Substantia nigra (tissue), 51 donors: ENCODE measurements at places on chromosomes 4 and X.

DNA sequence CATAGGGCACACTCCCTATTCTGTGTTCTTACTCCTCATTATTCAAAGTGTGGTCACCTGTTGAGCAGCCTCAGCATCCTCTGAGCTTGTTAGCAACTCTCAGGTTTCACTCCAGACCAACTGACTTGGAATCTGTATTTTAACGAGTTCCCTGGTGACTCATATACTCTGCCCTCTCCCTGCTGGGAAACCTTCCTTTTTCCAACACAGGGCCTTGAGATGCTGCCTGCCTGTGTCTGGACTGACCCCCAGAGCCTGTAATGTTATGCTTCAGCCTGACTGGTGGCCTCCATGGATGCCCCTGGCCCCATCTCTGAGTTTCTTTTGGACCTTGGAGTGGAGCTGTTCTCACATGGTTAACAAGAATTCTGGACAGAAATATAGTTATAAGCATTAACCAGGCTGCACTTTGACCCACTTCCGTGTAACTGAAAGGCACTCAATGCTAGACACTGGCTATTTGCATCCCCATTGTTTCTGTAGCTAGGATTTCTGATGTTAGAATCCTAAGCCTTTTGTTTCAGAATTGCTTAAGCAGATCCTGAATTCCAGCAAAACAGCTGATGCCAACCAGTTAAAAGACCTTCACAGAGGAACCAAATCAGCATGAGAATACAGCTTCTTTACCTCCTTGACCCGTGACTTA lies 262.6 kb downstream of the STIM2 start:
- DNase-seq = no peak

GRCh38 chrX:139680356-139680755 lies 27.6 kb downstream of the MCF2 start:
- DNase-seq = no peak

- DNase-seq = no peak
Observed at GRCh38 chr4:184265546-184266351, 48.1 kb upstream of the ENPP6 start.

DNA sequence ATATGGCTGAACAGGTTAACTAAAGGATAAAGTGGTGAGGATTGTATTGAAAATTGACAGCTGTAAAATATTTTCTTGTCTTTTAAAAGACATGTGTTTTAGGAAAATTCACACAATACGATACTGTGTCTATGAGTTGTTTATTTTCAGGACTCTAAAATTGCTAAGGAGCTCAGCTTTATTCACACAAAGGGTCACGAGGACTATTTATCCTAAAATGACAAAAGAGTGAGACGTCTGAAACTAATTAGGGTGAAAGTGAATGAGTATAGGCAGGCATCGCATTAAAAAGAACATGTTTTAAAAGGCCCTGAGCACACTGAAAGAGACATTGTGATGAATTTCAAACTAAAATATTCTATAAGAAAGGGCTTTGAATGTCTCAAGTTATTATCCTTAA lies 304.7 kb downstream of the SH2D1A start:
- no peak for DNase-seq

DNA sequence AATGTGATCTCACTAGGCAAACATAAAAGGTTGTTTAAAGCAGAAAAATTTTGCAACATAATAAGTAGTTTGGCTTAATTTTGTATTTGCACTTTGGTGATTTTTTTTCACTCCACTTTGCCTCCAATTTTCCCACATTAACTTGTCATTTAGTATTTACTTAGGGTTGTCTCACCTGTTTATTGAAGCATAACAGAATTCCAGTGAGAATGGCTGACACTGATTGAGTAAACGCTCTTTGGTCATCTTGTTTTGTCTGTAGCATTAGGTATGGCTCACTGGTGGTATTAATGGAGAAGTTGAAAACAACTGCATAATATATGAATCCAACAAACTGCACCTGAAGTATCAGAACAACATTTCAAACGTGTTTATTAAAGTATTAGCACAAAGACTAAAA lies 799.5 kb upstream of the ADGRL3 start:
- DNase-seq = no peak

DNA sequence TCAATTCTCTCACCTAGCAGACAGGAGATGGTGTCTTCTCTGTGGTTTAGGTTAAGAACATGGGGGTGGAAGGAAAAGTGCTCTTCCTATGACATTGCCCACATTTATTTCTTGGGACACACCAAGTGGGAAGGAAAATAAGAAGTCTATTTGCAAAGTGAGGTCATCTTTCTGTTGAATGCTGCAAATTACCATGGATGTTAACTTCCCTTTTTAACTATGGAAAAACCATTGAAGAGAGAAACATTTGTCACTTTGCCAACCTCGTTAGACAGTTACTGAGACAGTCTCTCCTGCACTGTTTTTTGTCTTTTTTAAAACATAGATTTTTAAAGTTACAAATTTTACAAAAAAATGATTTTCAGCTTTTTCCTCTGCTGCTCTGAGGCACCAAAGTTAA lies 72.8 kb upstream of the BEND4 start:
- DNase-seq = no peak

DNA sequence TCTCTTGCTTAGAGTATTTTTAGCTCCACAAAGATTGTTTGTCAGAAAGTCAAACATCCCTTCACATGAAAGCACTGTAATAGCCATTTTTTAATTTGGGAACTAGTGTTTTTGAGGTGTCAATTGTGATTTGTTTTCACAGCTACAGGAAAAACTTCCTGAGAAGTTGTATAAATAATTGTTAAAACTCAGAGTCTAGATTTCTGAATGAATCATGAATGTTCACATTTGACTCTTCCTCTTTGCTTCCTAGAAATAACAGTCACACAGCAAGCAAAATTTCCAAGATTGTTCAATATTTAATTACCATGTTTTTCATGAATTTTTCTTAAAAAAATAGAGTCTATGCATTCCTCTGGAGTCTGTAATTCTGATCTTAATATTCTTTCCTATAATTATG lies 156.9 kb upstream of the SLC7A11 start:
- DNase-seq = no peak

DNA sequence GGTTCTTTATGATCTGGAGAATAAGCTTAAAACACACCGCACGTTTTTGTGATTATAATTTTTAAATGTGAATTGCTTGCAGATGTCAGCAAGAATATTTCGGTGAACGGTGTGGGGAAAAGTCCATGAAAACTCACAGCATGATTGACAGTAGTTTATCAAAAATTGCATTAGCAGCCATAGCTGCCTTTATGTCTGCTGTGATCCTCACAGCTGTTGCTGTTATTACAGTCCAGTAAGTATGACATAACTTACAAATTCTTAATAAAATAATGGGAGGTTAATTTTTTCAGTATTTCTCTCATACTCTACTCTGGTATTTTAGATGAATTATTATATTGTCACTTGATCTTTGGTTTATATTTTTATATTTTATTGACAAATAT lies 5.4 kb downstream of the AREG start:
- DNase-seq = no peak

DNA sequence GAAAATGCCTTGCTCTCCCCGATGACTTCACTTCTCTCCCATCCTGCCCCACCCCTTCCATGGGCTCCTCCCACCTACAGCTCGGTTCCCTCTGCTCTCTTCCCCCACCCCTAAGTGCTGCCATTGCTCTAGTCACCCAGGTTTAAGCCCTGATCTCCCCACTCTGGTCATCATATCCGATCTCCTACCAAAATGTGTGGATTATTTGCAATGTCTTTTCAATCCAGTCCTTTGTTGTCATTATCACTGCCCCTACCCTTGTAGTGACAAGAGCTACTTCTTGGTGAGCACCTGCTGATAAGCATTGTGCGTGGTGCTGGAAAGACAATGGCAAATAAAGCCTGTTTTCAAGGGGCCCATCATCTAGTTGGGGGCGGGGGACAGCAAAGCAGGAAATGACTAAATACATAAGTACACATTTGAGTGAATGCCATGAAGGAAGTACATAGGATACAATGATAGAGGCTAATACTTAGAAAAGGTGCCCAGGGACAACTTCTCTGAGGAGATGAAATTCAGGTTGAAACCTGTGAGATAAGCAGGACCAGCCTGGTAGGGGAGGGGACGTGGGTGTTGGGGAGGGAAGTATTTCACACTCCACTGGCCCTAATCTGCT lies 63.8 kb downstream of the DLG3 start:
- no peak for DNase-seq

DNA sequence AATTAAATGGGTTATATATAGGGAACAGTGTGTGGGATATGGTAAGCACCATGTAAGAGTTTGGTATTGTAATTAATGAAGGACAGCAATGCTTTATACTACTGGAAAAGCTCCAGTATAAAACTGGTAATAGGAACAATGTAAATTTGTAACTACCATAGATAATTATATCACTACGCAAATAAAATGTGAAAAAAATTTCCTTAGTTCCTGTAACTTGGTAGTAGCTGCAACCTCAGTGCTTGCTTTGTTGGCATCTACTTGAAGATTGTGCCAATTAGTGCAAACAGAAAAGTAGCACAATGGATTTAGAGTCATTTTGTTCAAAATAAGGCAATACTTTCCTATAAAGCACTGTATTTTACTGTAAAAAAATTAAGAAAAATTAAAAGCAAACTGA lies 34.4 kb upstream of the SH3RF1 start:
- DNase-seq = no peak

DNA sequence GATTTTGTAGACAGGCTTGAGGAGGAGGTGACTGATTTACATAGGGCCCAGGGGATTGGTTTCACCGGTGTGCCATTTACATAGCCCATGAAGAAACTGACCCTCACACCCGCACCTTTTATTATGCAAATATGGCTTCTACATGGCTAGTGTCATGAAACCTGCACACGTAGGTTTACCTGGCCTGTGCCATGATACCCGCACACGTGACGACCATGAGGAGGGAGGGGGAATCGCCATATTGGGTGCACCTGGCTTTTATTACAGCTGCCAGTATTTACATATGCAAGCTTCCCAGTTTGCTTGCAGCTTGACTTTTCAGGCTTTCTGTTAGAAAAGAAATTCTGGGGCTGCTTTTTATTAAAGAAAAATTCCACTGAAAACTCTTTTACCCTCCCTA lies 359.7 kb downstream of the ADAM29 start:
- no peak for DNase-seq

GRCh38 chr4:156663663-156664062 lies 307.9 kb downstream of the PDGFC start:
- DNase-seq = no peak

GRCh38 chr4:141425124-141425523 lies 204.4 kb downstream of the ZNF330 start:
- no peak for DNase-seq

DNA sequence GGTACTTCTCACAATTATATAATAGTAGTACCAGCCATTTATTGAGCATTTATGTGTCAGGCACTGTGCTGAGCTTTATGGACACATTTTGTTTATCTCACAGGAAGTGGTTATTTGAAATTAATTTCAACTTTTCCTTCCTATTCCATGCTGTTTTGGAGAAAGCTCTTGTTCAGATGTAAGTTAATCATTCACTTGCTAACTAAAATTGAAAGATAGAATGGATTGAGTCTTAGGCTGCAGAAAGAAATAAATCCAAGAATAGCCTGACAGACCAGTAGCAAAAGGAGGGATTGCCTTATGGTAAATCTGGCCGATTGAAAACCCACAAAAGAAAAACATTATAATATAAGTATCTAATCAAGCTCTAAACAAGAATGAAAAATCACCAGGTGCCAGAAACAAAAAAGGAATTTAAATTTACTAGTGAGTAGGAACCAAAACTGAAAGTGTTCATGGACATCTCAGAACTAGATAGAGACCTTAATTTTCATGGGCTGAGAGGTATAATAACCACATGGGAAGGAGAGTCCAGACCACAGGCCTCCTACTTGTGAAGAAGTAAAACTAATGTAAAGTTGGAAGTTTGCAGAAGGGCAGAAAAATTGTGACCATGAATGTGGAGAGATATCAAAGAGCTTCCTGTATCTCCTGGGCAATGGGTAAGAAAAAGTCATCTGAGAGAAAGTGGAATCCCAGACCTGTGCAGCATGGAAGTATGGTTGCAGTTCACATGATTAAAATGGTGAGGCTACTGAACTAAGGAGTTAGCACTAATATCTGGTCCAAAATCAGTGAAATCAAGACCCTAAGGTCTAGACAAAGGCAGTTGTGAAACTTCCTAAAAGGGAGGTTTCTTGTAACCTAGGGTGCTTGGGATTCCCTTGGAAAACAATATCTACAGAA lies 38.0 kb downstream of the RADX start:
- no peak for DNase-seq

GRCh38 chr4:25588206-25588605 lies 67.4 kb upstream of the SLC34A2 start:
- peak; percentile 12 for DNase-seq

DNA sequence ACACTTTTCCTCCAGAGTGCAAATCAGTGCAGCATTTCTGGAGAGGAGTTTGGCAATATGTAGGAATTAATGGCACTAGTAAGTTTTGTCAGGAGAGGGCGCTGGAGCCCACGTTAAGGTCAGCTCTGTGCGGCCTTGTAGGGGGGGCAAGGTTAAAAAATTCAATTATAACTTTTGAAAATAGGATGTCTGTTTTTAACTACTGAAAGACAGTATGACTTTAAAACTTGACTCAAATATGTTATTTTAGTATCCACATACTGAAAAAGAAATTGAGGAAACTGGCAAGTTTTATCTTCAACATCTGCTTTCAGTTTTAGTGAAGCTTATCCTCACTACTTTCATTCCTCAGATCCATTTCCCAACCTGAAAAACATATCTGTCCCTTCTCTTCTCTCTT lies 30.9 kb upstream of the HSD17B13 start:
- no peak for DNase-seq

- DNase-seq = no peak
Observed at GRCh38 chrX:111116666-111117065, 20.7 kb downstream of the PAK3 start.

DNA sequence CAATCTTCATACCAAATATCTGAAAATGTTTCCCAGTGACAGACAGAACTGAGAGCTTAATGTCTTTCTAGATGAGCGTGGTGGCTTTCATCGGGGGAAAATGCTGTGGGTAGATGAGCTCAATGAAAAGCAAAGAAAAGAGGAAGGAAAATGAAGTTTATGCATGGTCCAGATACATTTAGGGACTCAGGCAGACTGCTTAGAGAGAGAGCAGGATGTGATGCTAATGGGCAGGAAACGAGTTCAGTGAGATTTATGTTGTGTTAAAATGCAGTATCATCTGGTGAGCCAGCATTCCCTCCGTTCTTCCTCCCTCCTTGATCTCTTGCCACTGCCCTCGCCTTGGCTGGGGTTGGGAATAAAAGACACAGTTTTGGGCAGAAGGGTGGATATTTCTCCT lies 229.2 kb downstream of the GBA3 start:
- DNase-seq = no peak

DNA sequence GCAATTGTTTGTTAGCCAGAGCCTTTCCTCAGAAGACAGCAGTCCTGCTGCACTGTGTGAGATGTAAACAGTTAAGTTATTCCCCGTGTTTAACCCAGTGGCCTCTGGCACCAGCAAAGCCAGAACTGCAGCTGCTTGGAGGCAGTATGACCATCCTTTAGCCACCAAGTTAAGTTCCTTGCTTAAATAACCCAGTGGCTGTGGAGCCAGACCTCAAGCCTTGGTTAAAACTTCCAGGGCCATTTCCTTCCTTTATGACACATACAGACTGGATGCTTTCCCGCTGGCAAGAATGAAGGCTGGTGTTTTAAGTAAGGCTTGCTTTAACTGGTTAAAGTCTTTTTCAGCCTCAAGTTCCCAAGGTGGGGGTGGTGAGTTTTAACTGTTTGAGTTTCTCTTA lies 379.8 kb downstream of the DCAF12L2 start:
- DNase-seq = no peak

- no peak for DNase-seq
Observed at GRCh38 chrX:117325706-117326105, 790.9 kb downstream of the KLHL13 start.
